ENCODE measurements at places on chromosomes 11 and 22. TPM values are rescaled to one million over a fixed set of nuclear protein-coding genes. Genes with fewer than 3 reads are reported as not detected.

Gene SLC5A12
- not detected for total RNA-seq

Gene TBX10
- not detected for total RNA-seq

Gene KCTD17
- 30.1 TPM for total RNA-seq

Gene PDE3B
- total RNA-seq = 108 TPM

Gene TRPM5
- not detected for total RNA-seq

Gene OR8G1
- not detected for total RNA-seq

Gene PISD
- total RNA-seq = 17.3 TPM

Gene RASL10A
- 1.4 TPM for total RNA-seq

Gene OR10A4
- total RNA-seq = not detected

Gene OR4D5
- not detected for total RNA-seq

Gene ASRGL1
- 4.8 TPM for total RNA-seq

Gene LYVE1
- 152 TPM for total RNA-seq

Gene APOA4
- not detected for total RNA-seq

Gene OR4A15
- not detected for total RNA-seq

Gene MYOD1
- not detected for total RNA-seq

Gene AIFM3
- 1.1 TPM for total RNA-seq

Gene MMP1
- total RNA-seq = not detected

Gene CAPN5
- total RNA-seq = 12.5 TPM

Gene TNNT3
- total RNA-seq = 4.3 TPM

Gene CCDC82
- total RNA-seq = 38.8 TPM

Gene DNAJB7
- total RNA-seq = not detected

Gene MEI1
- 1.2 TPM for total RNA-seq

Gene KIF18A
- total RNA-seq = under 0.01 TPM

Gene FAM111B
- total RNA-seq = not detected

Gene CWF19L2
- total RNA-seq = 20.6 TPM

Gene MAJIN
- not detected for total RNA-seq

Gene EHBP1L1
- 148 TPM for total RNA-seq

Gene TRIM6
- total RNA-seq = 5.5 TPM

Gene C11orf21
- total RNA-seq = not detected

Gene INPP5J
- total RNA-seq = 1.5 TPM

Gene BTBD18
- not detected for total RNA-seq

Gene PLA2G6
- 19.4 TPM for total RNA-seq

Gene CTSD
- total RNA-seq = 222 TPM

Gene DDX10
- total RNA-seq = 41.0 TPM

Gene ACTN3
- total RNA-seq = not detected

Gene C11orf16
- not detected for total RNA-seq

Gene RIBC2
- total RNA-seq = not detected

Gene PATE2
- total RNA-seq = not detected

Gene ANO9
- 0.36 TPM for total RNA-seq

Gene UQCC3
- total RNA-seq = 9.7 TPM

Gene MISFA
- total RNA-seq = 4.2 TPM

Gene ZP1
- not detected for total RNA-seq

Gene FAM83F
- under 0.01 TPM for total RNA-seq

Gene MS4A6A
- 64.3 TPM for total RNA-seq

Gene PPP6R3
- 143 TPM for total RNA-seq

Gene JHY
- total RNA-seq = 6.3 TPM

Gene CRYBB3
- not detected for total RNA-seq

Gene NPTXR
- total RNA-seq = 14.4 TPM

Gene OR2D2
- not detected for total RNA-seq

All from sigmoid colon (tissue), 7 donors.